IPS-NIHi11 (cell line): ENCODE measurements at places on chromosomes 12 and 14.

DNA sequence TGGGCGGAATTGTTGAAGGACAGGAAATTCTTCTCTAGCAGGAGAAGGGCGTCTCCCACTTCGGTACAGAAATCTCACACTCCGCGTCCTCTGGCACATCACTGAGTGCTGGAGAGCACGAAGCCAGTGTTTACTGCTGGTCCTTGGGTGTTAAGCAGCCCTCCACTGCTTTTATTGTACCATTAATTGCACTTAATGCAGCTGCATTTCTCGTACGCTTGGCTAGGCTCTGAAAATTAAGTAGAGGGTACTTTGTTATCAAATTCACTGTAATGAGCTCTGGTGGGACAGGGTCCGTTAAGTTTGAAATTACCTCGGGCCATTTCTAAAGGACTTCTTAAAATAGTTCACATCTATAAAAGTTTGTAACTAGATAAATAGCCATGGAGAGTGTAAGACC is 411.2 kb downstream of the NPAS3 start:
- DNase-seq: no peak

GRCh38 chr12:122969676-122970075 is 3.4 kb upstream of the ABCB9 start:
- no peak for DNase-seq

DNA sequence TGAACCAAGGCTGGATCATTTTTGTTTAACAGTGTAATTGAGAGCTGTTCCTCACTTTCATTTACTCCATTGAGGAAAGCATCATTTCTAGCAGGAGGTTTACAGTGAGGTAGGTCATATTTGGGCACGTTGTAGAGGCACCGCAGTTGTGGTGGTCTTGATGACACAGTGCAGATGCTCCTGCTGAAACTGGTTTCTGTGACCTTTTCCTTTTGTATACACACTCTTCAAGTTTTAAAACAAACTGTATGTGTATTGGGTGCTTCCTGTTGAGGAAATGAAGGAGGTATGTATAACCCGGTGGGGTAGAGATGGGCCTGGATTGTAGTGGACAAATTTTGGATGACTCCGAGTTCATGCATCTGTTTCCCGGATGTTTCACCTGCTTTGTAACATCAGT is 456.3 kb upstream of the RGS6 start:
- DNase-seq: no peak

DNA sequence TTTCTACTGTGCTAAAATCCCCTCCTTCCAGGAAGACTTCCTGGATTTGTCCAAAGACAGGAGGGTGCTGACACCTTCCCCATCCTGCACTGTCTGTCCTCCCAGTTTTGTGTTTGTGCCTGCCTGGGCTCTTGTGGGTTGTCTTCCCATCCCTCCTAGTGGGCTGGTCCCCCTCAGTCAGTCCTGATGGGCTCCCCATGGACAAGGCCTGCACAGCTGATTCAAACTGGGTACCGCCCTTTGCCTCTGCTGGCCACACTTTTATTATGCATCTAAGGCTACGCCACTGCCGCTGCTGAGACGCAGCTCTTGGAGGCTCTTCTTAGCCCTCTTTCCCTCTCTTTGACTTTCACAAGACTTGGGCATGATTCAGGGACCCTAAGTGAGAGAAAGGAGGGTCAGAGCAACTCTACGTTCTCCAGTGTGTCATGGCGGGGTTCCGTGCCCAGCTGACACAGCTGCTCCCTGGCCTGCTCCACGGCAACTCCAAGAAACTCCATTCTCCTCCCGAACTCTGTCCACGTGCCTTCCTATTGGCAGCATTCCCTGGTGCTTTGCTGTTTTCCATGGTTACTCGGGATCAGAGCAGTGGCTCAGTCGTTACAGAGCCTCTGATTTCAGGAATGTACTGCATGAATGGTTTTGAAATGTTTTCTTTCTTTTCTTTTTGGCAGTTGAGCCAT is 3.8 kb upstream of the KRT85 start:
- DNase-seq: peak; percentile 56

- DNase-seq: no peak
Observed at GRCh38 chr12:1422604-1423315, 171.6 kb downstream of the FBXL14 start.
